T follicular helper cell (primary cell): ENCODE measurements at places on chromosomes 4 and X.

GRCh38 chr4:122450847-122451246 lies 5.7 kb downstream of the IL2 start:
- DNase-seq: no peak

- DNase-seq: no peak
Measured at GRCh38 chr4:32000846-32001488, 1280.8 kb downstream of the PCDH7 start.

DNA sequence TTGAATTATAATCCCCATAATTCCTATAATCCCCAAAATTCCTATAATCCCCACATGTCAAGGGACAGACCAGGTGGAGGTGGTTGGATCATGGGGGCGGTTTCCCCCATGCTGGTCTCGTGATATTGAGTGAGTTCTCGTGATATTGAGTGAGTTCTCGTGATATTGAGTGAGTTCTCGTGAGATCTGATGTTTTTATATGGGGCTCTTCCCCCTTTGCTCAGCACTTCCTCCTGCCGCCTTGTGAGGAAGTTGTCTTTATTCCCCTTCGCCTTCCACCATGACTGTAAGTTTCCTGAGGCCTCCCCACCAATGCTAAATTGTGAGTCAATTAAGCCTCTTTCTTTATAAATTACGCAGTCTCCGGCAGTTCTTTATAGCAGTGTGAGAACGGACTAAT lies 36.6 kb upstream of the GPR78 start:
- DNase-seq: no peak

GRCh38 chrX:77160301-77160700 lies 286.9 kb upstream of the FGF16 start:
- no peak for DNase-seq

- no peak for DNase-seq
Measured at GRCh38 chrX:104854188-104854587, 288.2 kb downstream of the IL1RAPL2 start.
